Kidney (tissue), 22 donors: ENCODE measurements at places on chromosomes 4 and X. TPM values are rescaled to one million over a fixed set of nuclear protein-coding genes. Genes with fewer than 3 reads are reported as not detected.
A peak's percentile ranks its signal among the peaks of the same experiment; 100 is the strongest.

- DNase-seq = no peak
Measured at GRCh38 chrX:132120913-132121312, 6.9 kb downstream of the FRMD7 start.

DNA sequence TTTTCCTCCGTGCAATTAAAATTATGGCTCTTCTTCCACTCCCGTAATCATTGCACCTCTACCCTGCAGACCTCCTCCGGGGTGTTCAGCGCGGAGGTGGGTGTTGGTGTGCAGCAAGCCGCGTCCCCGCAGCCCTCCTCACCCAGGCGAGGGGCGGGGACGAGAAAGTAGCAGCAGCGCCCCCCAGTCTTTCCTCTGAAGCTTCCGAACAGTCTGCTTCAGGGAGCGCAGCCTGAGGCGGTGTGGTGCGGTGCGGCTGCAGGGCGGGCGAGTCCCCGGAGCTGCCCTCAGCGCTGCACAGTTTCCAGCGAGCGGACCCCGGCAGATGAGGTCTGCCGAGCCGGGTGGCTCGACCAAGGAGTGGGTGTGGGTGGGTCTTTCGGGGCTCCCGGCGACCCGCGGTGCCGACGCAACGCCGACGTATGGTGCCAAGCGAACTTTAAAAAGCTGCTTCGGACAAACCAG lies at the start of gene FRAS1:
FRAS1 (plus strand) TSS at position 189 of the 465 bp plus-strand sequence. CDS start 687 bp downstream, outside the sequence.
- DNase-seq = peak; percentile 91

DNA sequence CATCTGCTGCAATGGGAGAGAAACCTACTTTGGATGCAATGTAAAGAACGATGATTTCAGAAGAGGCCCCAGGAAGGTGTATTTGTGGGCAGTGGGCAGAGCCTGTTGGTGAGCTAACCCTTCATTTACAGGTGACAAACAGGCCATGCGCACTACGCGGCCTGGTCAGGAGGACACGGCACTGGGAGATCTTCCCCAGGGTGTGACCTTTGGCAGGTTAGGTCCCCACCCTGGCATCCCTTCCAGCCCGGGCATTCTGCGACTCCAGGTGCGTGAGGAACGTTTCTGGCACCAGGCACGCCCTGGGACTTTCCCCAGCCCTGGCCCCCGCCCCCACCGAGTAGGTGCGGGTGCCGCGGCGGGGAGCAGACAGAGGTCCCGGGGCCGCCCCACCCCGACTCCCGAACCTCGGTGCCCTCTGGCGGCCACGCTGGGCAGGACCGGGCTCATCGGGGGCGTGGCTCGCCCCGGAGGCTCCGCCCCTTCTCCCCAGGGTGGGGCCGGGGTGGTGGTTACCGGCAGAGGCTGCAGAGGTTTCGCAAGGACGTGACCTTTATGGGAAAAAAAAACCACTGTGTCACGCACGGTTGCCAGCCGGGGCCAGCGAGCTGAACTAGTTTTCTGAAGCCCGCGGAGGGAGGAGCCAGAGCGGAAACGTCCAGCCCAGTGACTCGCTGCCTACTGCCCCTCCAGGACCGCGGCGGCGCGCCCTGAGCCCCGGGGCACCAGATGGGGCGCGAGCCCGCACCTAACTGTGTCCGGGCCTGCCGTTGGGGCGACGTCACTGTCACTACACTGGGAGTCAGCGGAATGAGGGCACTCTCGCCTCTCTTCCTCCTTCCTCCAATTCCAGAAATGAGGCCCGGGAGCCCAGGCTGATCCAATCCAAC lies 5.0 kb upstream of the NYX start:
- DNase-seq = peak; percentile 75

GRCh38 chr4:26194764-26195163 lies 126.0 kb upstream of the RBPJ start:
- DNase-seq = no peak

DNA sequence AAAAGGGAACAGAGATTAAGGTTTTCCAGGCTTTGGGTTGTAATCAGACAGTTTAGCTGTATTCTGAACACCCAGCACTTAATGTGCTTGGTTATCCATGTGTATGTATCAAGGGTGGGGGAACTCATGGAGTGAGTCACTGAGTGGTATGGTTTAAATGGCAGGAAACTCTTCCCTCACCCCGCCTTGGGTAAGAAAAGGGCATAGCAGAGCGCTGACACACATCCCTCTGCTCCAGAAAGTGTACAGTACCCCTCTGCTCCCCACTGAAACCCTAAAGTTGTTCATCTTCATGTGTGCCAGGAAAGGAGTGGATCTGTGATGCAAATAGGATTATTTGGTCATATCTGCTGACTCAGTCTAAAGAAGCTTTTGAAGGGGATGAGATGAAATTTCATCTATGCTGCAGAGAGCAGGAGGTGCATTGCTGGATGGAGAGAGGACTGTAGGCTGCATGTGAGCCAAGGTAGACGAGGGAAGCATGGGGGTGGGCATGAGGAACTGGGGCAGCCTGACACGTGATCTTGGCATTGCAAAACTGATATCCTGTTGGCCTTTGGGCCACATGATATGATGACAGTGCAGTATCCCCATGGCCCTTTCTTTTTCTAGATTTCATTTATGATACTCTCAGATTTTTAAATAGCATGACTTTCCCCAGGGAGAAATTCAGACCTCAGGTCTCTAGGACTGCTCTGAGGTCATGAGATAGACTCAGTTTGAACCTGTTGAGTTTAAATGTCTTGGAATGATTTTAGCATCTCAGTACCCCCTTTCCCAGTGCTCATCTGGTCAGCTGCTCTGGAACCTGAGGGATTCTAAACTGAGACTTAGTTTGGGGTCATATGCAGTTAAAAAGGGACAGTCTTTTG lies 84.8 kb downstream of the TMEM164 start:
- DNase-seq = no peak

GRCh38 chr4:60605646-60606354 lies 594.3 kb upstream of the ADGRL3 start:
- DNase-seq = no peak

DNA sequence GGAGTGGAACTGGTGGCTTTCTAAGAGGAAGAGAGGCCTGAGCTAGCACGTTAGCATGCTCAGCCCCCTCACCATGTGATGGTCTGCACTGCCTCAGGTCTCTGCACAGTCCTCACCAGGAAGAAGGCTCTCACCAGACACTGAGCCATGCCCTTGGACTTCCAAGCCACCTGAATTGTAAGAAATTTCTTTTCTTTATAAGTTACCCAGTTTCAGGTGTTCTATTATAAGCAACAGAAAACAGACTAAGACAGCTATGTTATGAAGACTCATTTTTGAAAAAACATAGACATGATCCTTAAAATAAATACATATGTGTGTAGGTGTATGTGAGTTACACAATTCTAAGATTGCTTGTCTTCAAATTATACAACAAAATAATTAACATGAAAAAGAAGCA lies 74.7 kb downstream of the CEP44 start:
- no peak for DNase-seq

DNA sequence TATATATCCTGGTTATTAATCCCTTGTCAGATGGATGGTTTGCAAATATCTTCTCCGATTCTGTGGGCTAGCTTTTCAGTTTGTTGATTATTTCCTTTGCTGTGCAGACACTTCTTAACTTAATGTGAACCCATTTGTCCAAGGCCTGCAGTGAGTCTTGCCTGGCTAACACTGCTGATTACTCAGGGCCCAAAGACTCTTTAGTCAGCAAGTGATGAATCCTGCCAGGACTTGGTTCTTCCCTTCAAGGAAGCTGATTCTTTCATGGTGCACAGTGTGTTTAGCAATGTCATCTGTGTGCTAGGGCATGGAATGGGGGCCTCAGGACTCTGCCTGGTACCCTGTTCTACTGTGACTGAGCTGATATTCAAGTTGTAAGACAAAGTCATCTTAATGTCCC lies 81.8 kb upstream of the TEX13A start:
- no peak for DNase-seq

- peak; percentile 55 for DNase-seq
Measured at GRCh38 chr4:79121875-79122358, 182.7 kb upstream of the PAQR3 start.

DNA sequence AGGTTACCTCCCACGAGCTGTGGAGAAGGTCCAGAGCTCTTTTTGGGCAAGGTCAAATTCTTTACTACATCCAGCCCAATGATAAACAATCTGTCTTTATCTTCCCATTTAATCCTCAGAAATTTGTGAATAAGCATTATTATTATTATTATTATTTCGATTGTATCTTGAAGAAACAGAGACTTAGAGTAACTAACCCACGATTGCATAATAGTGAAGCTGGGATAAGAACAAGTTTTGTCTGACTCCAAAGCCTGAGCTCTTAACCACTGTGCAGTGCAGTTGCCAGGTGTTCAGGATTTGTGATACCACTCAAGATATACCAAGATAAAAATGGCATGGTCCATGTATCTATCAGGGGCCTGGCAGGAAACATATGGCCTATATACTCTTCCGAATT lies 166.5 kb upstream of the LDB2 start:
- DNase-seq = no peak

DNA sequence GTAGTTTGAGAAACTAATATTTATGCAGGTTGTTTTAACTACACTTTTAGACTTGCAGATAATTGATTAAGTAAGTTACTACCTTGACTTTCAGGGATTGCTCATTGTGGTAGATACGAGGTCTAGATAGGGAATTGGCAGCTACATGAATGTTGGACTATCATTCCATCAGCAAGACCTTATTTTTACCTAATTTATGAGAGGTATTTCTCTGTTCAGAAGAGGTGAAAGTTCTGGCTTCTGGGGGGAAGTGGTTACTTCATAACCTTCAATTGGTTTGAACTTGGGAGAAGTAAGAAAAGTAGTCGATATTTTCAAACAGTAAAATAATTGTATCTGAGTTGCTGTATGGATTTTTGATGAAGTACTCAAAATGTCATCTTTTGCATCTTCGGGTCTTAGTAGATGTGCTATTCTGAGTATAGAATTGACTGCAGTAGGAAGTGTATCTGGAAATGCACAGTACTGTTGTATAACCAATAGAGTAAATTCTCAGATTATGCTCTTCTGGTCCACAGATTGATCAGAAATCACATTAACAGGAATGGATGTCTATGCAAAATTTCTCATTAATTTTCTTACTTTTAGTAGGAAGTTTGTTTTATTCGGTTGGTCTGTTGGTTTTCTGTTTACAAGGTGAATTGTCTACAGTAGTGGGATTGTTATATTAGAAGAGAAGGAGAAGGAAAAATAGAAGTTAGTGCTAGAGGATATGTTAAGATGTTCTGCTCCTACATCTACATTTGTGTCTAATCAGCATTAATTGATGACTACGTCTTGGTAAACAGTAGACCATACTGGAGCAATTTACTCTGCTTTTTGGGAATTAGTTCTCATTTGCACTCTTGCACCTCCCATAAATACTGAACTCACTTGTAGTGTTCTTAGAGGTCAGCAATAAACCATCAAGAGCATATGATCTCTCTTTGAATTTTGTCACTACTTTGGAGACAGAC lies 3.0 kb downstream of the NFKB1 start:
- no peak for DNase-seq

GRCh38 chr4:189187531-189188052 lies 753.1 kb upstream of the FRG1 start:
- no peak for DNase-seq

GRCh38 chr4:106414366-106414765 lies 45.8 kb upstream of the GIMD1 start:
- DNase-seq = no peak

- no peak for DNase-seq
Measured at GRCh38 chrX:37692918-37693317, 7.3 kb downstream of the XK start.

DNA sequence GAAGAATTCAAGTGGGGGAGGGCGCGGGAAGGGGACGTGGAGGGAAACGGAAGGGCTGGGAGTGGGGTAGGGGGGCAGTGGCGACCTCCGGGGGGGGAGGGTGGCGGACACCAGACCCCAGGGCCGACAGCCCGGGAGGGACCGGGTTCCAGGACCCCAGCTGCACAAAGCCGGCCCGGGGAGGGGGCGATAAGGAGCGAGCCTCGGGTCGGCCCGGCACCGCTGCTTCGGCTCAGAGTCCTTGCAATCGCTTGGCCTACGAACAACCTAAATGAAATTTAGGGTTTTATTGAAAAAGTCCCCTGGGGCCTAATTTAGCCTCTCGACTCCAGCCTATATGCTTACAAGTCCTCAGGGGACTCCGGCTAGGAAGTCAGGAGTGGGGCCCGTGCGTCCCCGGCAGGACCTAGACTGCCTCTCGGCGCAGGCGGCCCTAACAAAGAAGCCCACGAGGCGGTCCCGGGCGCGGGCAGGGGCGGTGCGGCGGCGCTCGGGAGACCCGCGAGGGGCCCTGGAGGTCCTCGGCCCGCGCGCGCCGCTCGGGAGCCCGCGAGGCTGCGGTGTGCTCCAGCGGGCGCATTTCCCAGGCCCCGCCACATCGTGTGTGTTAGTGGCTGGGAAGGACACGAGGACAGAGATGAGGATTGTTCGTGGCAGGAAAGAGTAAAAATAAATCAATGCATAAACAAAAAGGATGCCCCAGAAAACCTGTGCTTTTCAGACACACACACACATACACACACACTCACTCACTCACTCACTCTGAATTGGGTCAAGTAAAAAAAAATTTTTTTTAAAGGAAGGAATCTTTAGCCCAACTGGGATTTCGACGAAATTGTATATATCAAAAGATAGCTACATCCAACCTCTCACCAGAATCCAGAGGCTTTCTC lies 70.0 kb downstream of the MGST2 start:
- DNase-seq = peak; percentile 68

ETNPPL gene
- not detected for total RNA-seq

CXCL3 gene
- 2.8 TPM for total RNA-seq

DCHS2 gene
- total RNA-seq = 0.47 TPM

FAM47E gene
- 10.4 TPM for total RNA-seq

DGKQ gene
- 13.7 TPM for total RNA-seq

FAM9C gene
- total RNA-seq = not detected

AASDH gene
- 16.7 TPM for total RNA-seq

GJB1 gene
- total RNA-seq = 22.4 TPM
